ENCODE measurements at places on chromosomes 13 and 19.

GRCh38 chr13:80755910-80756309 is 415.0 kb upstream of the SPRY2 start:
- DNase-seq, result no peak

GRCh38 chr13:105538346-105538745 is 997.1 kb downstream of the EFNB2 start:
- DNase-seq, result no peak

DNA sequence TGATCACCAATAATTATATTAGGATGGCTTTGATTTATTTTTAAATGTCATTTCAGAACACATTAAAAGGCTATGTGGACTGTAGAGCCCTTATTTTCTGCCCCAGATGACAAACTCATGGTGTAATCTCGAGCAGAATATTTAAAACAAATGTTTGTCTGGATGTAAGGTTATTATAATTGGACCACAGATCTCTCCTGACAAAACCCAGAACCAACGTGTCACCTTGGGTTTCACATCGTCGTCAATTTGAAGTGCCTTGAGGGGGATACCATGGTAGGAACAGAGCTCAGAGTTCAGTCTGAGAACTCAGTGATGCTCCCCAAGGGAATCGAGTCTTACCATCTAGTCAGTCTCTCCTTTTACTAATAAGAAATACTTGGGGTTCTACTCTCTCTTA is 2.8 kb downstream of the SACS start:
- no peak for DNase-seq

- no peak for DNase-seq
These were observed 24.4 kb upstream of the OR7C2 start for GRCh38 chr19:14916848-14917247.

DNA sequence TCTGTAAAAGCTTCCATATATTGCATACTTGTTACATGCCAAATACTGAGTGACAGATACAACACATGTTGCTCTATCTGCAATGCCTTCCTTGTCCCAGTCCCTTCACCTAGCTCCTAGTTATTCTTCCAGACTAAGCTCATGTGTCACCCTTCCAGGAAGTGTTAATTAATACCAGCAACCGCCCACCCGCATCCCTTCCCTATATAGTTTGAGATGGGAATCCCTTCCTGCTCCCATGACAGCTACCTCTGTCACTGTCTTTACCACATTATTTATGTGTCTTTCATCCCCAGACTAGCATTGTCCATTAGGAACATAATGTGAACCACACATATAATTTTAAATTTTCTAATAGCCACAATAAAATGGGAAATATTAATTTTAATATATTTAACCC is 49.5 kb upstream of the FRY start:
- DNase-seq, result no peak

- no peak for DNase-seq
These were observed 11.3 kb upstream of the FFAR2 start for GRCh38 chr19:35436477-35437405.

DNA sequence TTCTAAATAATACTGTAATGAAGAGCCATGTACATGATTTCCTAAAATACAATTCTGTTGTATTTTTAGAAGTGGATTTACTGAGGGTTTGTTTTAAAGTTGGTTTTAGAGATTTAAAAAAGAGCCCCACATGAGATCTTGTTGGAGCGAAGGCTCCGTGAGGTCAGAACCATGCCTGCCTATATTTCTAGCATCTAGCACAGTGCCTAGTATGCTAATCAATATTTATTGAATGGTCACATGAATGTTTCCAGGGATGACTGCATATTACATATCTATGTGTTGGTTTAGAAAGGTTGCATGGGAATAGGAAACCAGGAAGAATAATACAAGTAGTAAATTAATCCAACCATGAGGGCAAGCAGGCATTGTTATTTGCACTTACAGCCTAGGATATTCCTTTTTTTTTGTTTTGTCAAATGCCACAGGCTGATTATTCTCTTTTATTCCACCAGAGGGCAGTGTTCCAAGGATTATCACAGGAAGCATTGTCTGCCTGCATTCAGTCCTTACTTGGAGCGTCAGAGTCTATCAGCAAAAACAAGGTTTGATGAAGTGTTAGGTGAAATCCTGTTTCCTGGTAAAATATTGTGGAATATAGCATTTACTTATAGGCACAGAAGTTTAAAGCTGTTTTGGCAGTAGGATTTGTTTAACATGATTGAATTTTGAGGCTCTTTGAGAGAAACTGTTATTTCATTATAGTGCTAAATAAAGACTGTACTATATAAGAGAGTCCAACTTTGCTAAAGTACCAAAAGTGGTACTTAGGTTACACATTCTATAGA is 46.8 kb downstream of the COG3 start:
- no peak for DNase-seq

- no peak for DNase-seq
These were observed 93.9 kb downstream of the GADD45B start for GRCh38 chr19:2569596-2570465.

DNA sequence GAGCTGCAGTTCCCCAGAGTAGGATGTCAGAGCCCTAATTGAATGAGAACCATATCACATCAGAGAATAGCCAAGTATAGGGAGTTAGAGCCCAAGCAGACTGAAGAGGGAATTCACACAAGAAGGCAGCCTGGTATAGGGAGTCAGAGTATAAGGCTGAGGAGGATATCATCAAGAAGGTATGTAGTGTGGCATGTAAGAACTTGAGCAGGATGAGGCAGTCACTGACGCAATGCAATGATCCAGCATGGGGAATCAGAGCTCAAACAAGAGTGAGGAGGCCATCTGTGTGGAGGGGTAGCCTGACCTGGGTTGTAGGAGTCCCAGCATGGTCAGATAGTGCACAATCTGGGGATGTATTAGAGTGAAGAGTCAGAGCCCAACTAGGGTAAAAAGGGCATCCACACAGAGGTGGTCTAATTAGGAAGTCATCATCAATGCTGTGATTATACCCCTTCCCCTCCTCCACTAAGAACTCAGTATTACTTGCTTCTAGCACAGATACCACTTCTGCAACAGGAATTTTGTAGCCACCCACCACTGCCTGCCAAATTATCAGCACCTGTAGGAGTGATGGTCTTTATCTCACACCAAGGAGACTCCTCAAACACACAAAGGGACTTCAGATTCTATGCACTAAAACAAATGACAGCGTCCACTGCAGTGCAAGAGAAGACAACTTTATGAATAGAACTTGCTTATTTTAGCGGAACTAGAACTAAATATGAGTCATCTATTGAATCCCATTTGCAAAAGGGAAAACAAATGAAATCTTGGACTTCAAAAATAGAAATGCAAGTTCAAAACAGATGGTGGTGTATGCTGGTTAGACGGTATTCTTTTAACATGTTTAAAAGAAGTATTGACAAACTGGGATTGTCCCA is 107.2 kb downstream of the FNDC3A start:
- no peak for DNase-seq

DNA sequence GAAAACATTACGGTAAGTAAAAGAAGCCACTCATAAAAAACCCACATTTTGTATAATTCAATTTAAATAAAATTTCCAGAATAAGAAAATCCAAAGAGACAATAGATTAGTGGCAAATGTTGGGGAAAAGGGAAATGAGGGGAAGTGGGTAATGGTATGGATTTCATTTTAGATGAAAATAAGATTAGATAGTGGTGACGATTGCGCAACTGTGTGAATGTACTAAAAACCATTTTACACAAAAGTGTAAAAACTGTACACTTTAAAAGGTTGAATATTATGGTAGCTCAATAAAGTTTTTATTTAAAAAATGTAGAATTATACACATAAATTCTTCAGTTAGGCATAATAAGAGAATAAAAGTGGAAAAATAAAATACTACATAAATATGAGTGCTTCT is 3.7 kb downstream of the MBD3L1 start:
- no peak for DNase-seq

DNA sequence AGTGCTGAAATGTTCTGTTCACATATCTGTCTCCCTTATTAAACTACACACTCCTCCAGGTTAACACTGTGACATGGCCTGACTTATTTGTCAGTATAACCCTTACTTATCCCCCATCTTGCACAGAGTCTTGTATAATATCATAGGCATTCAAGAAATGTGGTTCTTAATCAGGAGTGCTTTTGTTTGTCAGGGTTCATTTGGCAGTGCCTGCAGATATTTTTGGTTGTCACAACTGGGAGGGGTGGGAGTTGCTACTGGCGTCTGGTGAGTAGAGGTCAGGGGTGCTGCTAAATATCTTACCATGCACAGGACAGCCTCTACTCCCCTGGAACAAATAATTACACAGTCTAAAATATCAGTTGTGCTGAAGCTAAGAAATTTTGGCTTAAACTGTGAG is 20.4 kb upstream of the OBI1 start:
- no peak for DNase-seq

DNA sequence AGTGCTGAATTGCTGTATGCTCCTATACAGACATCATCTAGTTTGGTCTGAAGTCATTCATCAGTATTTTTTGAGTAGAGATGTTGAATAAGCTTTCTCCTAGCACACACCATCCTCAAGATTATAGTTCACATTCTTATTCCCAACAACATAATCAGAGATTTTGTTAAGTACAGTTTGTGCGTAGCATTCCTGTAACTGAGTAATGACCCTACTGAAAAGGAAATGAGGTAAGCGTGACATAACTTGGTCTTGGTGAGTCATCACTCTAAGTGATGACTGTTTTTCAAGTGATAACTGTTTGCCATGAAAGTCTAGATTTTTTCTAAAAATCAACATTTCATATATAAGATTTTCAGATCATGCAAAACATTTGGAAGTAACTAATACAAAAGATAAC is 18.5 kb upstream of the FAM216B start:
- no peak for DNase-seq

DNA sequence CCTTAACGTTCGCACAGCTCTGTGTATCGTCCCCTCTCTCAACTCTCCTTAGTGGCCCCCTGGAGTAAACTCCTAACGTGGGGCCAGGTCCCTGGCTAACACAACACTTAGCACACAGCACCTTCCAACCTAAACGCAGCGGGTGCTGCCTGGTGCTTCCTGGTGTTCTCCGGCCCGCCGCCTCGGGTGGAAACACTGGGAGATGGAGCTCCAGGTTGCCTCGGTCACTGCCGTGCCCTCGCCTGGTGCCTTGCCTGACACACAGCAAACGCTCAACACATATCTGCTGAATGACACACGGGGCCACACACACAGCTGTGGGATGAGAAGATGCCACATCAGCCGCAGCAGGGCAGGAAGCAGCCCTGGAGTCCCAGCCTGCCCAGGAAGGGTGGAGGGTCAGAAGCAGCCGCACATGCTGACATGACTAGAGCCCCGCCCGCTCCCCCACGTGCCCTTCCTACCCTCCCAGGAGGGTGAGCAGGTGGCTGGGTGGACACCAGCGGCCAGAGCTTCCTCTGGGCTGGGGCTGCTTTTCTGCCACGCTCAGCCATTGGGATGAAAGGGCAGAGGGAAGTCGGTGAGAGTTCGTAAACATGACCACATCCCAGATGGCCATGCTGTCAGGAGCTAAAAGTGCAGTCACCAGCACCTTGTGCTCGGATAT is 6.6 kb downstream of the PEPD start:
- no peak for DNase-seq

GRCh38 chr13:80036845-80037504 is 304.0 kb downstream of the SPRY2 start:
- no peak for DNase-seq

DNA sequence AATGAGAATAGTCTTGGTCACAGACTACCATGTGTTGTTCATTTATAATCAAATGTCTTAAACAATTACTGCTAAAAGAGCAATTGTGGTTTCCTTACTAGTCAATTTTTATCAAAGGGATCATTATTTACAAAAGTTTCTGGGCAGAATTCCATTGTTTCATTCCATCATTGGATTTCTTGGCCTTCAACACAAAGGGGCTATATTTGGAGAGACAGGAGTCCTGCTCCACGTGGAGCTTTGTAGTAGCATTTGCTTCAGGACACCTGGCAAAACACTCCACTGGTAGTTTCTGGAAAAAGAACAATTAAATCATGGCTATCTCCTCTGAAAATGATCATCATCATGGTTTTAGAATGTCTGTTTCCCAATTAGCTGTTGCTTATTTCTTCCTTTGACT is 22.3 kb upstream of the STARD13 start:
- no peak for DNase-seq

DNA sequence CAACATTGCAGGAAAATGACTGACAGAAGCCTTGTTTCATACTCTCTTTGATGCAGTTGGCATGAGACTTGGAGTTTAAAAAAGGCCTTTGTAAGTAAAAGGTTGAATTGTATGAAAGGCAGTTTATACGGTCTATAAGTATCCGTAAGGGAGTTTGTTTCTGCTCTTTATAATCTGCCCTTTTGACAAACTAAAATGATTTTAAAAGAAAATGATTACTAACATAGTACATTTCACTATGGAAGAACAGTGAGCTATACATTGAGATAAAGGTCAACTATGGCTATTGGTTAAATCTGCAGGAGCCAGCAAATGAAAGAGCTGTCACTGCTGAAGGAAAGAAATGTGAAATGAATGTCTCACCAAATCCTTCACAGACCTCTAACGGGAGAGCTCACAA is 296.1 kb upstream of the SLITRK6 start:
- no peak for DNase-seq

DNA sequence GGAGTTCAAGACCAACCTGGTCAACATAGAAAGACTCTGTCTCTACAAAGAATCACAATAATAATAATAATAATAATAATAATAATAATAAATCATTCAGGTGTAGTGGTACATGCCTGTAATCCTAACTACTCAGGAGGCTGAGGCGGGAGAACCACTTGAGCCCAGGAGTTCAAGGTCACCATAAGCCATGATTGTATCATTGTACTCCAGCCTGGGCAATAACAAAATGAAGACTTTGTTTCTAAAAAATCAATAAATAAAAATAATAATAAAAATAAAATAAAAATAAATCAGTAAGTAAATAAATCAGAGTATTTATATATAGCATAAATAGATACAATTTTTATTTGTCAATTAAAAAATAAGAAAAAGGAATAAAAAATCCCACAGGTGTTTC is 1636.4 kb downstream of the SLITRK1 start:
- no peak for DNase-seq

- DNase-seq, result peak; percentile 68
These were observed 8.8 kb downstream of the ALOX5AP start for GRCh38 chr13:30744056-30744680.

DNA sequence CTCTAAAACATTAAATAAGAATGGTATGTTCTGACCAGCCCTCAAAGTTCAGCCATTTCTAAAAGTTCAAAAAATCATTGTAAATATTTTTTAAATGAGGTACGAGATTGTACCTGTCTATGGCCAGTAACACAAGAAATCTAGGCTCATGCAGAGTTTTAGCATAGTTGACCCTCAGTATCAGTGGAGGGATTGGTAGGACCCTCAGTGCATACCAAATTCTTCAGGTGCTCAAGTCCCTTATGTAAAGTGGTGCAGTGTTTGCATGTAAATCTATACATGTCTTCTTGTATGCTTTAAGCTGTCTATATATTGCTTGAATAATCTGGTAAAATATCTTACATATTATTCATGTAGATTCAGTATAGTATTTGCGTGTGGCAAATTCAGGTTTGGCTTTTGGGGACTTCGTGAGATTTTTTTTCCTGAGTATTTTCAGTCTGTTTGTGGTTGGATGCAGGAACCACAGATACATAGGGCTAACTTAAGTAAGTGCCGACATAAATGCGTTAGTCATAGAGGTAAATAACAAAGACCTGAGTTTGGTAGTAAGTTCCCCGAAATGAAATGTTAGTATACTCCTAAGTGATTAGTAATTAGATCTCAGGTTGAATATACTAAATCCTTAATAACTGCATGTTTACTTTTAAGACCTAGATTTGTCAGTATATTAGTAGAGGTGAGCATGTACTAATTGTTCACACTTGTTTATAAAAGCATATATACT is 7.8 kb downstream of the MIR17HG start:
- DNase-seq, result no peak

Measured in activated naive CD4-positive, alpha-beta T cell treated with anti-CD3 and anti-CD28 coated beads, Interleukin-2, amount 50 U/mL, for 16 hours (primary cell).